ENCODE measurements at places on chromosomes 13 and 19.

DNA sequence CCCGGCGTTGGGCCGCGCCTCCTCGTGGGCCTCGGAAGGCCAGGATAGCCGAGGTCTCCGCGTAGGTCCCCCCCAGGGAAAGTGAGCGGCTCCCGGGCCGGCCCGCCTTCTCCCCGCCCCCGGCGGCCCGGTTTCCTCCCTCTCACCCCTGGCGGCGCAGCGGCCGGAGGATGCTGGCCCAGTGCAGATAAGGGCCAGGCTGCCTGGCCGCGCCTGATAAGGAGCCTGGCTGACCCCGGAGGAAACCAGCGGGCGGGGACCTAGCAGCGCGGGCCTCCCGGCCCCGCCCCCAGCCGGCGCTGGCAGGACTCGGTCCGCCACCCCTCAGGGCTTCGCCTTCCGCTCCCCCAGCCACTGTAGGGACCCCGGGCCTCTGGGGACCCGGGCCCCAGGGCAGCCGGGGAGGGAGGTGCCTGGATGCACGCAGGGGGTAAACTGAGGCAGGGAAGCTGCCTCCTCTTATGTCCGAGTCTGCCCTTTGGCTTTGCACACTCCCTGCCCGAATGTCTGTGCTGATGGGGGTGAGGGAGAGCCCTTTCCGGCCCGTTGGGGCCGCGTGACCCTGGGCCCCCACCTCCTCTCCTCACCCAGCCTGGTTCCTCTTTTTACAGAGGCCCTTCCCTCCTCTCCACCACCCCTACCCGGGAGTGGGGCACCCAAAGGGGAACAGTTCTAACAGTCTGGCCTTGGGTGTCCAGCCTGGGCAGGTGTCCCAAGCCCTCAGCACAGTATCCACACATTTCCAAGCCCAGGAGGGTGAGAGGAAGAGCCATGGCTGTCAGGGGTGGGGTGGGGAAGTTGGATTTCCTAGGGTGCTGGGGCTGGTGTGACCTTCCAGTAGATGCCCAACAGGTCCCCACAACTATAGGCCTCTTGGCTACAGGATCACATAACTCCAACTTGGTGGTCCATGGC lies at the start of gene LYL1:
LYL1 (minus strand) TSS at position 193 of the 915 bp plus-strand sequence. CDS start 1,687 bp downstream, outside the sequence.
- no peak for DNase-seq

DNA sequence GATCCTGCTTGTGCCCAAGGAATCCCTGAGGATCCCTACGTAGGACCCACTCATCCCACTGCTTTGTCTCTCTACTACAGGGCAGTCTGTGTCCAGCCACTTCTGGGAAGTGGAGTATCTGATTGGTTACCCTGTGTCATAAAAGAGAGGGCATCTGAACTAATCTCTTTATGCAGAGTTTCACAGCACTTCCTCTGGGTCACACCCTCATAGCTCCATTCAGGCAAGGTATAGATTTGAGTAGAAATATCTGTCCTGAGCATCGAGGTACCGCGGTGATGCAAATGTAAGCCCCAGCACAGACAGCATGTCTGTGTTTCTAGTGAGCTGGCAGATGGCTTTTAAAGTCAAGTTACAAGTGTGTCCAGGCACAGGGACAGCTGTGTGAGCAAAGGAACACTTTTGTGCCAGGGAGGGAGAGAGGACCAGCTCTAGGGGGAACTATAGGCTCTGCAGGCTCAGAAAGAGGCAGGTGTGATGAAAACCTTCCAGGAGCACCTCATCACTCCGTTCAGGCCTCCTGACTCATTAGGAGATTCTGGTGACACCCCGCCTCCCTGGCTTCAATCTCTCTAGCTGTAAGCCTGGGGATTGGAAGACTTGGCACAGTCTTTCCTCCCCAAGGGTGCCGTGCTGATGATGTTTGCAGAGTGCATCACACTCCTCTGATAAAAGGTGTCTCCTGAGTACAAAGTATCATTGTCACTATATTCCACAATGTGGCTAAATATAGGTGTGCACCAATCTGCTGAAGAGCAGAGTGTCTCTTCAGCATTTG lies 84.3 kb upstream of the UBL3 start:
- peak; percentile 18 for DNase-seq

- DNase-seq: no peak
Measured at GRCh38 chr13:98143601-98144026, 720 bp downstream of the FARP1 start.

DNA sequence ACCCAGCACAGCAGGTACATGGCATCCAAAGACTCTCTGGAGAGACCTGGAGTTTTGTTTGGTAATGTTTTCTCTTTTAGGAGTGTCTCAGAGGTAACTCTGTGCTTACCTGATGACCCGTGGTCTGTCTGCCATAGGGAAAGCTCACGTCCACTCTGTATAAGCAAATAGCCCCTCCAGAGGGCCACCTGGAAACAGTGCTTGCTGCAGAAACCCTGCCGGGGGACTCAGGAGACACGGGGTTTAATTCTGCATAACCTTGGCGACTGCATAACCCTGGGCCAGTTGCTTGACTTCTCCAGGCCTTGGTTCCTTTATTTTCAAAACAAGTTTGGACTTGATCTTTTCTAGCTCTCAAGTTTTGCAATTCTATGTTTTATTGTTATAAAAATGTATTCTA lies 187.2 kb upstream of the SOX1 start:
- no peak for DNase-seq

DNA sequence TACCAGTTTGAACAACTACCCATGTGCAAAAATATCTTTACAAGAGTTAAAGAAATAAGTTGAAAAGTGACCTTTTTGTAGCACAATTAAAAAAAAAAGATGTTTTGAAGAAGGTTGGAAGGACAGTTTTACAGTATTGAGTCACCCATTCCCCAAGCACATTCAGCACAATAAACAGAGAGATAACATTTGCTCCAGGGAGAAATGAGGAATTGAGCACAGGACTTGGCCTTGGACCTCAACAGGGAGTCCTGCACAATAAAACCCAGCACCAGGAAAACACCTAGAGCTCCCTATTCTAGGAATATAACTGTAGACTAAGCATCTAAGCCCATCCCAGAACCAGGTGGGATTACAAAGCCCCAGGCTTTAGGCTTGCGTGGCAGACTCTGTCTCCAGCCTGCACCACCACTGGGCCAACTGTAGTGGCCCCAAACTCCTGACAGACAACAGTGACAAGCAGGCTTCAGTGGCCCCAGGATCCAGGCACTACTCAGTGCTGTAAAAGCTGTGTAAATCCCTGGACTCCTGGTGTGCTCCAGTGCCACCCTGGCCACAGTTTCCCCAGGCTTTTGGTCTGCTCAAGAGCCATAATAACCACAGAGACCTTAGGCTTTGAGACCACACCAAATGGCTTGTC lies 857.2 kb downstream of the SLITRK1 start:
- no peak for DNase-seq

DNA sequence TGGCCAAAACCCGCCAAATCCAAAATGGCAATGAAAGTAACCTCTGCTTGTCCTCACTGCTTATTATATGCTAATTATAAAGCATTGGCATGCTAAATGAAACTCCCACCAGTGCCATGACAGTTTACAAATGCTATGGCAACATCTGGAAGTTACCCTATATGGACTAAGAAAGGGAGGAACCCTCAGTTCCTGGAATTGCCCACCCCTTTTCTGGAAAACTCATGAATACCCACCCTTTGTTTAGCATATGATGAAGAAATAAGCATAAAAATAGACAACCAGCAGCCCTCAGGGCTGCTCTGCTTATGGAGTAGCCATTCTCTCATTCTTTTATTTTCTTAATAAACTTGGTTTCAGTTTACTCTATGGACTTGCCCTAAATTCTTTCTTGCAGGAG lies 269.8 kb downstream of the OLFM4 start:
- DNase-seq: no peak

DNA sequence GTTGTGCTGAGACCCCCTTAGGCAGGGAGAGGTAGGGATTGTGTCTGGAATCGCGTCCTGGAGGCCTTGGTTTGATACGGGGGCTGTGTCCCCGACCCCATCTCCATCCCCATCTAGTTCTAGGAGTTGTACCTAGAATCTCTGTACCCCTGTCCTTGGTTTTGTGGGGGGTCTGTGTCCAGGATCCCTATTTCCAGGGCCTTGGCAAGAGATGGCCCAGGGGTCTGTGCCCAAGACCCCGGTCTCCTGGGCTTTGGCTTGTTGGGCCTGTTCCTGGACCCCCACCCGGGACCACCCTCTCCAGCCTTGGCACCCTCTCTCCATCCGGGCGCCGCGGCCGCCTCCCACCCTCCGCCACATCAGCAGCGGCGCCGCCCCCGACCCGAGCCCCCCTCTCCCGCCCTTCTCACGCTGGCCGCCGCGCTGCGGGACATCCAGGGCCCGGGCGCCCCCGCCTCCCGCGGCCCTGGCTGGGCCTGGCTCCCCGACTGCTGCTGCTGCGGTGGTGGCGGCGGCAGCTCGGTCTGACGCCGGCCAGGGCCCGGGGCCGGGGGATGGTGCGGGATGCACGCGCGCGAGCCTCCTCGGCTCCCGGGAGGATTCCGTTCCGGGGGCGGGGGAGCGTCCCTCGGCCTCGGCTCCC lies at the start of gene NUMBL:
NUMBL (minus strand) TSS at position 602 of the 643 bp plus-strand sequence; CDS start at position 434, 168 bp downstream.
- DNase-seq: no peak

GRCh38 chr19:40623403-40624251 lies 22.5 kb downstream of the LTBP4 start:
- DNase-seq: no peak

DNA sequence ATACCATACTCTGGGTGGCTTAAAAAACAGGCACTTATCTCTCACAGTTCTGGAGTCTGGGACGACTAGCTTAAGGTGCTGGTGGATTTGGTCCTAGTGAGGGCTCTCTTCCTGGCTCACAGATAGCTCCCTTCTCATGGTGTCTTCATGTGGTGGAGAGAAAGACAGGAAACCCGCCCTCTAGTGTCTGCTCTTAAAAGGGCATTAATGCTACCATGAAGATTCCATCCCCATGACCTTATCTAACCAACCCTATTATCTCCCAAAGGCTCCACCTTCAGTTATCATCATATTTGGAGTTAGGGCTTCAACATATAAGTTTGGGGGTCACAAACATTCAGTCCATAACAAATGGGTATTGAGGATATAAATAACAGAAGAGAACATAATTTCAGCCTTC lies 139.4 kb downstream of the HS6ST3 start:
- no peak for DNase-seq

GRCh38 chr13:28723806-28724205 lies 5.0 kb upstream of the SLC46A3 start:
- DNase-seq: no peak

GRCh38 chr19:37926255-37926654 lies 19.2 kb downstream of the SIPA1L3 start:
- no peak for DNase-seq

GRCh38 chr13:66033924-66034323 lies 1196.2 kb downstream of the PCDH9 start:
- no peak for DNase-seq

DNA sequence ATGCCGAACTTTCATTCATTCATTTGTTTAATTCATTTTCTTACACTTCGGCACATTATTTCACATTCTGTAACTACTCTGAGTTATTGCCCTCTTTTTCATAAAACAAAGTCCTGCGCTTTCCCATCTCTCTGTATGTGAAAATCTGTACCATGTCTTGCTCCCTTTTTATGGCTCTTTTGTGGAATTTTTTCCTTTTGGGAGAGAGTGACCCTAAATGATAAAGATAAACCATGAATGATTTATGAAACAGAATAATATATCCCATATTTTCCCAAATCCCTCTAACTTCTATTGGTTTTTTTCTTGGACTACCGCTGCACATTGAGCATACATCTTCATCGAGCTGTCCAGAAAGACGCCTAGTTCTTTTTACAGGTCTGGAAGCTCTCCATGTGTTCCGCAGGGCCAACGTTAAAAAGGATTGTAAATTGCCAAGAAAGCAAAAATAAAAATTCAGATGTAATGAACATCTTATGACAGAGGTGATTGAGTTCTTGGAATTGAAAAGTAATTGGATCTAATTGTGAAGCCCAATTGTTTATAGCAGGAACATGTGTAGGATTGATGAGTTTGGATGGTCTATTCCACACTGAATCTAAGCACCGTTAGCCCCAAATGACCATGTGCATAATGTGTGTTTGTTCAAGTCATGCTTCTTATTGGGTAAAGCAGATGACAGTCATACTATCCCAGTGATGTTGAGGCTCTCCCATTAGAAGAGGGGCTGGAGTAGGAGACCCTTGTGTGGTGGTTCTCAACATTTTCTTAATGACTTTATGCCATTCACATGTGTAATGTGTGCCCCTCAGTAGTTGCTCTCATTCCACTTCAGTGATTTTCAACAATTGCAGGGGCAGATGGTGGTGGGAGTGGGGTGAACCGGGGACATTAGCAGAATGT lies 378.9 kb downstream of the DLEU7 start:
- no peak for DNase-seq

- DNase-seq: no peak
Measured at GRCh38 chr13:44101347-44102083, 221.8 kb downstream of the LACC1 start.

GRCh38 chr19:4707956-4708650 lies 15.5 kb downstream of the DPP9 start:
- no peak for DNase-seq

DNA sequence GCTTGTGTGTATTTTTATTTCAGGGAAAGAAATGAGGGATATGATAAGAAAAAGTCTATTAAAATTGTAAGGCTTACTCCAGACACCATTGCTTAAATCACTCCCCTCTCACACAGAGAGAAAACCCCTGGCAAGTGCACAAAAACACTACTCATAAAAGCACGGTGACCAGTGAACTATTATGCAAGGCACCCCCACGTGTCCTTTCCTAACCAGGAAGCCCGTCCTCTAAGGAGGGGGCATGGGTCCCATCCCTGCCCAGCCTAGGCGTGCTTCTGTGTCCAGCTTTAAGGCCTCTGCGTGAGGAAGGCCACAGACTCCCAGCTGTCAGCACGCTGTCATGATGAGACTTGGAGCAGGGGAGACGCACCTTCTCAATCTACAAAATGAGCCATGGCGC lies 83.5 kb downstream of the SLC7A1 start:
- DNase-seq: no peak

GRCh38 chr13:47696674-47697073 lies 304.4 kb downstream of the SUCLA2 start:
- DNase-seq: no peak

DNA sequence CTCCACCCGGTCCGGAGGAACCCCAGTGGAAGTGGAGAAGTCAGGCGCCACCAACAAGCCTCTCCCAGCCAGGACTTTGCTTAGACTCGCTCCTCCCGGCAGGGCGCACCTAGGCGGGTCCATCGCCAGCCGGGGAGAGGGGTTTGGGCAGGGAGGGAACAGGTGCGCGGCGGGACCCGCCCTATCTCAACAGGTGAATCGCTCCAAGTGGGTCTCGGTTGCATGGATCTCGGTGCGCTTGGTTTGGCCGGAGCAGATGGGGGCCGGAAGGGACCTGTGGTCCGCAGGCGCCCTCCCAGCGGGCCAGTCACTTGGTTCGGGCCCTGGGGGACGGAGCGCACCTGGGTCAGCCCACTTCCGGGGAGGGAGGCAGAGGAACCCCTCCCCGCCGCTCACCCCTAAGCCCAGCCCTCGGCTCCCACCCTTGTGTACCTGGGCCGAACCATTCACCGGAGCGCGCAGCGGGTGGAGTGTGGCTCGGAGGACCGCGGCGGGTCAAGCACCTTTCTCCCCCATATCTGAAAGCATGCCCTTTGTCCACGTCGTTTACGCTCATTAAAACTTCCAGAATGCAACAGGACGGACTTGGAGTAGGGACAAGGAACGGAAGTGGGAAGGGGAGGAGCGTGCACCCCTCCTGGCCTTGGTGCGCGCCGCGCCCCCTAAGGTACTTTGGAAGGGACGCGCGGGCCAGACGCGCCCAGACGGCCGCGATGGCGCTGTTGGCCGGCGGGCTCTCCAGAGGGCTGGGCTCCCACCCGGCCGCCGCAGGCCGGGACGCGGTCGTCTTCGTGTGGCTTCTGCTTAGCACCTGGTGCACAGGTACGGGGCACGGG lies at the start of gene LSR:
LSR (plus strand) TSS at position 693 of the 836 bp plus-strand sequence; CDS start at position 714, 21 bp downstream.
- no peak for DNase-seq

All from stimulated activated CD8-positive, alpha-beta memory T cell treated with anti-CD3 and anti-CD28 coated beads, Interleukin-15, amount 100 ng/mL, for 48 hours (primary cell).